Kidney capillary endothelial cell (primary cell): ENCODE measurements at places on chromosomes 4 and X.
A peak's percentile ranks its signal among the peaks of the same experiment; 100 is the strongest.

DNA sequence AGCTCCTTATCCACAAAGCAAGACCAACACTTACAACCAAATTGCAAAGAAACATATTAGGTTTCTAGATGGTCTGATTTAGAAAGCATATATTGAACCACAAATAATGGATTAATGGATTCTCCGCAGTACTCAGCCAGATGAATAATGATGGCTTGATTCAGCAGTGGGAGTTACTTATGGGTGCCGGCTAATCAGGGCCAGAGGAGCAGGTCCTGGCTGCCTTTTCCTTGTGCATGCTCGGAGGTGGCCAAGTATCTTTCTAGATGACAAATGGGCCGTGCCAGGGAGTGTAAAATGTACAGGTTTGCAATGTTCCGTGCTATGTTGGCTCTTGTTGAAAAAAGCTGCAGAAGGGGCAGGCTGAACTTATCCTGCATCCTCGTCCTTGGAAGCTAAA, 70.2 kb downstream of the VCX3A start:
- DNase-seq, result no peak

GRCh38 chr4:18401425-18401824, 379.9 kb upstream of the LCORL start:
- no peak for DNase-seq

DNA sequence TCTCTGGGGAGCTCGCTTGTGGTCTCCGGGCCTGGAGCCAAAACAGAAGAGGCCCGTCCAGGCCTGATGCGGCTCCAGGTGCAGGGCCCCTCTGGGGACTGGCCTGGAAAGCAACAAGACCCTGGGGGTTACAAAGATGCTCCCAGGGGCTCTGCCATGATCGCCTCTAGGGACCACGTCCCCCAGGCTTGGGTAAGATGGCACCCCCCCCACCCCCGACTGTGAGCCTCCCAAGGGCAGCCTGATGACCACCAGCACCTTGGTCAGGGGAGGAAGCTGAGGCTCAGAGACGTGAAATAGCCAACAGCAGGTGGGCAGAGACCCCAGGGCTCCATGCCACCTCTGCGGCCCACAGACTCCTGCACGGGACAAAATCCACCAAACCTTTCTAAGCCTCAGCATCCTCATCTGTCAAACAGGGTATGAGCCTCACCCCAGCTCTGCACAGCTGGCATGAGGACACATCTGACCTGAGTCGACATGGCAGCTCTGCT, 25.4 kb downstream of the C4orf50 start:
- no peak for DNase-seq

DNA sequence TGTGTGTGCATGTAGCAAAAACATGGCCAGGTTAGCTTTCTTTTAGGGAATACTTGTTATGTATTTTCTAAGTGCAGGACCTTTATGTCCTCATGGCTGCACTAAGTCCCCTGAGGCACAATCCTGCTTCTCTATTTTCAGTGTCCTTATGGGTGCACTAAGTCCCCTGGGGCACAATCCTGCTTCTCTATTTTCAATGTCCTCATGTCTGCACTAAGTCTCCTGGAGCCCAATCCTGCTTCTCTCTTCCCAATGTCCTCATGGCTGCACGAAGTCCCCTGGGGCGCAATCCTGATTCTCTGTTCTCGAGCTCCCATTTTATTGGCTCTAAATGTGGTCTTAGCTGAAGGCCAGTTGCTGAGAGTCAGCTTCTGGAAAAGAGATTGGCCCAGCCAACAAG, 49.7 kb upstream of the GPRIN3 start:
- no peak for DNase-seq

DNA sequence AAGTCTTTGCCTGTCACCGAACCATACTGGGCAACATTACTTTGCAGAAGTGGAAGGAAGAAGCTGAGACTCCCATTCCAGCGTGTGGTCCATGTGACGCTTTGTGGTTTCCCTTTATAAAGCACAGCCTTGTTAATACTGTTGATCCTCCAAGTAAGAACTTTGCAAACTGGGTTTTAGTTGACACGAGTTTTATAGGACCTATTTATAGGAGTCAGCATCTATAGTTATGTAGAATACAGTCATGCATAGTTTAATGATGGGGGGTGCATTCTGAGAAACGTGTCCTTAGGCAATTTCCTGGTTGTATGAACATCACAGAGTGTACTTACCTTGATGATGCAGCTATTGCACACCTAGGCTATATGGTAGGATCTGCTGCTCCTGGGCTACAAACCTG, 1879.4 kb upstream of the TENM3 start:
- DNase-seq, result no peak

DNA sequence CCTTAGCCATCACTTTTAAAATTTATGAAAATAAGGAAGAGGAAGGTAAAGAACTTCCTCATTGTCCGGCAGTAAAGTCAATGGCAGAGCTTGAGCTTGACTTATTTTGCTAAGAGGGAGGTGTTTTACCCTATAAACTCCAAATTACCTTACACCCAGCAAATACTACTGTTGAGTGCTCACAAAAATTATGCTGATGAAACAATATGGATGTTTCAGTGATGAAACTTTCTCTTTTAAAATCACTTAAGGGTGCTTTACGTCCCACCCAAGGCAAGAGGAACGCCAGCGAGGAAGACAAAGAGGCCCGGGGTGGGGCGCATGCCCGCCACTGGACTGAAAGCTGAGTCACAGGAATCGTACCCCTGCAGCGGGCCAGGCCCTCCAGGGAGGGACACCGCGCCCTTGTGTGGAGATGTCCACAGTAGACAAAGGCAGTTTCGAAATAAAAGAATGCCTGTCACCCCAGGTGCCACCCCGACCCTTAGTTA, 560 bp upstream of the TMSB4X start:
- peak; percentile 30 for DNase-seq

- DNase-seq, result no peak
Observed at GRCh38 chrX:17299206-17299605, 75.8 kb upstream of the NHS start.

- no peak for DNase-seq
Observed at GRCh38 chr4:170004651-170005295, 21.4 kb downstream of the MFAP3L start.

GRCh38 chr4:80731436-80731835, 299.1 kb upstream of the BMP3 start:
- DNase-seq, result no peak

DNA sequence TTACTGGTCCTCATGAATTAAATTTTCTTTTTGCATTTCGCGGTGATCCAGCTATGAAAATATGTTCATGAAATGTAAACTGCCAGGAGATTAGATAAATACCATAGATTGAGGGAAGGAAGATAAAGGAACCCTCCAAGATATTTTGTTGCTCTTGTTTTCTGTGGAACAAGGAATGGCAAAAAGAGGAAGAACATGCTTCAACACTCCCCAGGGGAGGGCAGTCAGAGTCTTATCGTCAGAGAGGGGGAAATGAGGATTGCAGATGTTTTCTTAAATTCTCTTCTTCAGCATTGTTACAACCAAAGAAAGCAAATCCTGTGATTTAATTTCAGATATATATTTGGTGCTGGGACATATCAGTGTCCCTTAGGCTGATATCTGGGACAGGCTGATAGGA, 9.5 kb upstream of the SFRP2 start:
- DNase-seq, result no peak

DNA sequence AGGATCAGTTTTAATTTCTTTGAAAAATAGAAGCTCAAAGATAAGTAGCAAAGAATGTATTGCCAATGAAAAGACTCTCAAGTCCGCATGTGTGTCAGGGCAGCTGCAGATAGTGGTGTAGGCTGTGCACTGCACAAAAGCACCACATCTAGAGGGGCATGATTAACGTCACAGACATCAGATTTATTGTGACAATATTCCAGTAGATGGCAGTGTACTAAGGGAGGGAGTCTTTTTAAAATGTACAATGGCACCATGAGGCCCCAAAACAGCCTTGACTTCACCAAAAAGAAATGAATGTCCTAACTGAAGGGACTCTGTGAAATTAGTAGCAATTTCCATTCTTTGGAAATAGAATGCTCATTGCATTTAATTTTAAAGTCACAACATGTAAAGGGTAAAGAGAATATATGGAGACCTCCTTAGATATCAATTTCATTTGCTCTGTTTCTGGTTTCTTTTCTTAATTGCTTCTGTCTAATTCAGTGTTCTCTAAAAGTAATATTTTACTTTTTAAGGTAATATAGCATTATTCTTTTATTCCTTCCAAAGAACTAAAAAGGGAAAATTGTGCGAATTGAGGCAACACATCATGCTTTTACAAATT, 98.4 kb downstream of the ZNF827 start:
- peak; percentile 60 for DNase-seq

DNA sequence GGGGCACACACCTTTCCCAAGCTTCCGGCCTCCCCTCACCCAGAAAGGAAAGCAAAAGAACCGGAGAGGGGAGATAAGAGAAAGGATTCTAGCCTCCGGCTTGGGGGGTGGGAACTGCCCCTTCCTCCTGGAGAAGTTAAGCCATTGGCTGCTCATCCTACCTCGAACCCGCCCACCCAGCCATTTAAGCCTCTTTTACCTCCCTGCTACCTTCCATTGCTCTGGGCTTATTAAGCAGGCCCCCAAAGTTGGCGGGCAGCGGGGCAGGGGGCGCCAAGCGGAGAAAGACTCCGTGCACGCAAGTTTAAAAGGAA, 2.3 kb downstream of the MAML3 start:
- DNase-seq, result no peak

- DNase-seq, result no peak
Observed at GRCh38 chrX:100264200-100264599, 145.9 kb downstream of the PCDH19 start.

GRCh38 chr4:17232566-17233253, 279.2 kb downstream of the QDPR start:
- no peak for DNase-seq

- no peak for DNase-seq
Observed at GRCh38 chr4:35539404-35540055, 704.8 kb downstream of the ARAP2 start.

DNA sequence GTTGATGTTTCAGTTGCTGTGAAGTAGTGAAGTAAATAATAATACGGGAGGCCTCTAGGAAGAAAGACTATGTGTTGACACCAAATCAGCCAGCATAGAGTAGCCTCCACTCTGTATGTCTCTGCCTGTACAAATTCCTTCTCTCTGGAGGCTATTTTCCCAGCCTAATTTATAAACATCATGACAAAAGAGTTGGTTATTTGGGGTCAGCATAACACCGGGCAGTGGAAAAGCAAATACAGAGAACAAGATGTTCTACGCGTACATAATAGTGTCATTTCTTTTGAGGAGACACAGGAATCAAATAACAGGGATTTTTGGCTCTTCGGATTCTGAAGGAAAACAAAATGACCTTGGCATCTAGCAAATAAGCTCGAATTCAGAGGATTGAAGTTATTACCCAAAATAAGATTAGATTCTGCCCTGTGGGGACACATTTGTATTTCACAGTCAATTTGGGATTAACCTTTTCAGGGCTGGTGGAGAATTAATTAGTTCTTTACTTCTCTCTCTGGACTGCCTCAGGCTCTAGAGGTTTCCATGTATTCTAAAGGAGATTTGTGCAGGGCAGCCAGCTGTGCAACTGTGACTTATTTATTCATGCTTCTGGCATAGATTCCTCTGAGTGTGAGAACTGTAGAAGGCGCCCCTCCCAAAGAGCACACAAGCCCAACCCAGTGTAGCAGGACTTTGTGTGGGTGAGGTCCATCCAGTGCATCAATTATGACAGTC, 14.1 kb upstream of the SYTL4 start:
- no peak for DNase-seq

DNA sequence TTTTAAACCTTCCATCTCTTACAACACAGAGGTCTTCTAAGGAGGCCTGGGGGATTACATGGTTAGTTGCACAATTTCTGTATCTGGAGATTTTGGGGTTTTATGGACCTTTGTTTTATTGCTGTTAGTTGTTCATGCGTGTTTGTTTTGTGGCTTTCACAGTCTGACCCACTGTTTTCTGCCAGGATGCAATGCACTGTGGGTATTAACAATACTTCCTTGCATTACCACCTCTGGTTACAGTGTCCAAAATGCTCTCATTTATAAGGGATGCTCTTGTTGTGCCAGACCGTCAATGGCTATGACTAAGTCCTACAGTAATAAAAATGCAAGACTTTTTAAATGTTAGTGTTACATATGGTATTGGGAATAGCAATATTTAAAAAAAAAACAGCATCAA, 730.2 kb downstream of the KCTD8 start:
- no peak for DNase-seq

DNA sequence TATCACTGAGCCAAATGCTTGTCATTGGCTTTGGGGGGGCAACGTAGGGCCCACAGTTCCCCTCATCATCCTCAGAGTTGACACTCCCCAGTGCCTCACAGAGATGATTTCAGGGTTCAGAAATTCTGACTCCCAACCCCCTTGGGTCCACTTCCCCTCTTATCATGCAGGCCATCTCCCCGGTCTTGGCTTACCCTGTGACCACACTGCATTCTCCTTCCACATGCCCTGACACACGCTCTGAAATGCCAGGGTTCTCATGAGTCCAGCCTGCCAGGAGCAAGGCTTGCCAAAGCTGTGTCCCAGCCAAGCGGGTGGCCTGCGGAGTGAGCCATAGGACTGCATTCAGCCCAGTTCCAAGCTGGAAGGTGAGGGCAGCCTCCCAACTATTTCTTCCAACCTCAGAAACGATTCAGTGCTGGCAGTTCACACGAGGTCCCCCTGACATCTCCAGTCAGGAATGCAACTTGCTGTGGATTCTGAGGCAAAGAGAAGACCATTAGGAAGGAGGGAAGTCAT, 101.2 kb downstream of the SMIM20 start:
- no peak for DNase-seq

DNA sequence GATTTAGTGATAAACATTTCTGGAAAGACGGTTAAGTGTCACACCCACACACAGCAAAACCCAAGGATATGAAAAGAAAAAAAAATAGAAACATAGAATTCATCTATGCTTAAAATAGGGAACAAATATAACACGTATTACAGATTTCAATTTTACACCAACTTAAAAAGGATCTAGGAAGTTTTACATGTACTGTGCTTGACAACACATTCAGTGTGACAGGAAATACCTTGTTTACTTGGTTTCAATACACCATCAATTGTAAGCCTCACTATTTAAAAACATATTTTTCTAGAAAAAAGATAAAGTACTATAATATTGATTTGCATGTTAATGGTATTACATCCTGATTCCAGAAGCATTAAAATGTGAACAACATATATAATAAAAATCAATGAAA, 77.0 kb upstream of the SPRY1 start:
- DNase-seq, result no peak

GRCh38 chr4:7393601-7394575, 40.8 kb downstream of the PSAPL1 start:
- DNase-seq, result no peak

GRCh38 chrX:154059729-154060245, 37.7 kb downstream of the MECP2 start:
- no peak for DNase-seq

DNA sequence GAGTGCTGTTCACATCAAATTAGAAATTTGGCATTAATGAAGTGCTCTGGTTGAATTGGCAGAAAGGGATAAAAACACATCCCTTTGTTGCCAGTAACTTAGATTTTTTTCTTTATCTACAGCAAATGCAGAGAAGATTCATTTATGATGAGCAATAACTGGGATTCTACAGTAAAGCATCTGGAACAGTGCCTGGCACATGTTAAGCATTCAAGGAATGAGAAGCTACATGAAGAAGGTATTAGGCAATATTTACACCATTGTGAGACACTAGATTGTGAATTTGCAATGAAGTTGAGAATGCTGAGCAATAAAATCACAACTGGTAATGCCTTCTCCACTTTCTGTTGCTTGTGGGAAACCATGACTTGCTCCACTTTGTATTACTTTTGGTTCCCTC, 33.5 kb downstream of the PCDH19 start:
- DNase-seq, result no peak

- no peak for DNase-seq
Observed at GRCh38 chrX:72713130-72713529, 976 bp downstream of the PHKA1 start.
